ENCODE measurements at places on chromosomes 13 and 19. TPM values are rescaled to one million over a fixed set of nuclear protein-coding genes. Genes with fewer than 3 reads are reported as not detected.

- no peak for DNase-seq
These were observed 13.0 kb upstream of the BICRA start for GRCh38 chr19:47595944-47596343.

GRCh38 chr19:52086481-52086880 is 9.1 kb downstream of the ZNF841 start:
- DNase-seq = no peak

Gene TPTE2
- total RNA-seq = not detected

- no peak for DNase-seq
These were observed 3.1 kb downstream of the POLR1G start for GRCh38 chr19:45409557-45409920.

DNA sequence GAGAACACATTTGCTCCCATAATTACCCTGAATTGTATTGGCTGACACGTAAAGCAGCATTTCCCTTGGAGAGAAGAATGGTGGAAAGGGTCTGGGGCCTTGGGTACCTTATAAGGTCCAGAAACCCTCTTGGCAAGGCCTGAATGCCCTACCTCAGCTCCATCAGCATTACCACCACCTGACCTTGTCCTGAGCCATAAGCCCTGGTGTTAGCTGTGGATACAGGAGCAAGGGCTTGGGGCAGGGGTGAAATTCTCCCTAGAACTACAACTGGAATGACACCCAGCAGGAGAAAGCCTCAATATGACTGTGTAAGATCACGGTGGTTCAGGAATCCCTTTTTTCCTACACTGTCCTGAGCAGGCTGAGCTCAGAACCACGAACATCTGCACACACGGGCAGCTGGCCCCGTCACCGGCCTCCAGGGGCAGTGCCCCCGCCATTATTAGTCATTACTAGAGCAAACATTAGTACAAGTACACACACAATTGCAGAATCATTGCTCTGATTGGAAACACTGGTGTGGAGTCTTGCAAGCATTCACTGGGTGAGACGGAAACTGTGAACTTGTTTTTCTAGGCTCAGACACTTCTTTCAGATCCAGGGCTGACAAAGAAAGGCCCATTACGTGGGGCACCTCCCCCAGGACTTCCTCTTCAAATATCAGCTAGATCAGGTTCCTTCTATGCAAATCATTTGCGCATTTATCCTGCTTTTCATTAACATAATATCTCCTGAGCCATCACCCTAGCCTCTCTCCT is 26.8 kb upstream of the MTIF3 start:
- DNase-seq = no peak

GRCh38 chr19:49749055-49749716 is 13.9 kb downstream of the TSKS start:
- no peak for DNase-seq

GRCh38 chr13:57326532-57326931 is 159.5 kb downstream of the PRR20E start:
- DNase-seq = no peak

Data from H4 (cell line).